SK-N-MC (cell line): ENCODE measurements at places on chromosomes 4 and X.
A peak's percentile ranks its signal among the peaks of the same experiment; 100 is the strongest.

DNA sequence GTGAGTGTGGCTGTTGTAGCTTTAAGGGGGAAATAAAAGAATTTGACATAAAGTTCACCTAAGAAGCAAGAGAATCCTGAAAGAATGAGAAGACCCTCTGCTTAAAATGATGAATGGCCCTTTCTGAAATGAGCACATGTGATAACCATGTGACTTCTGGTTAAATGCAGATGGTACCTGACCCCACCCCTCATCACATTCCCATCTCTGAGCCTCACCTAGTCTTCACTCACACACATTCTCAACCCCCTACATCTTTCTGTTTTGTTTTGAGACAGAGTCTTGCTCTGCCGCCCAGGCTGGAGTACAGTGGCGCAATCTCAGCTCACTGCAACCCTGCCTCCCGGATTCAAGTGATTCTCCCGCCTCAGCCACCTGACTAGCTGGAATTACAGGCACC lies 31.5 kb downstream of the SEPTIN6 start:
- no peak for DNase-seq

DNA sequence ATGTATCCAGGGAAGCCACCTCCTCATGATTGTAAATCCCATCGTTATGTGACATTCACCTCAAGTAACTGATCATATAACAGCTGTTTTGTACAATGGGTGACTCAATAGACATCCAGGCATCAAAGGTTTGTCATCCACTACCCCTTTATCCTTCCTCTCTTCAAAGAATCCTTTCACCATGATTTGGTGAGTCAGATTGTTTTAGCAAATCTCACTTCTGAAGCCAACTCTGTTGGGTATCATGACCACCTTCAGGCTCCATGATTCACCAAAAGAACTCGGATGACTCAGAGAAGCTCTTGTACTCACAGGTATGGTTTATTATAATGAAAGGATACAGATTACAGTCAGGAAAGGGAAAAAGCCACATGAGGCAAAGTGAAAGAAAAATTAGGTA lies 132.1 kb downstream of the PWWP3B start:
- DNase-seq, result no peak

- DNase-seq, result no peak
Measured at GRCh38 chr4:20172070-20172760, 79.5 kb upstream of the SLIT2 start.

GRCh38 chr4:35912174-35912573 lies 332.1 kb downstream of the ARAP2 start:
- DNase-seq, result no peak

DNA sequence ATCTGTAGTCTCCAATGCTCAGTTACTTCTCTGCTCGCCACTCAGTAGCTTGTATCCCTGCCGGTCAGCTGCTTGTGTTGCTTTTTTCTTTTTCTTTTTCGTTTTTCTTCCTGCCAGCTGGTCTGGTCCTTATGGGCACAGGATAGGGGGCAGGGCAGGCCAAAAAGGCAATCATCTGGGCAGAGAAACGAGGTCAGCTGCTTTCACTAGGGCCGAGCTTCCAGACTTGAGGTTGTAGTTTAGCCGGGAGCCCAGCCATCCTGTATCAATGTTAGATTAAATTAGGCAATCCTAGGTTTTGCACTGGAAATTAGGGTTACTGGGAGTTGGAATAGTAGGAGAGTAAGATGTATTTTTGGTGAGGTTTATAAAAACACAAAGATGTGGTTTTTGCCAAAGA lies 3.4 kb downstream of the ARSF start:
- no peak for DNase-seq

DNA sequence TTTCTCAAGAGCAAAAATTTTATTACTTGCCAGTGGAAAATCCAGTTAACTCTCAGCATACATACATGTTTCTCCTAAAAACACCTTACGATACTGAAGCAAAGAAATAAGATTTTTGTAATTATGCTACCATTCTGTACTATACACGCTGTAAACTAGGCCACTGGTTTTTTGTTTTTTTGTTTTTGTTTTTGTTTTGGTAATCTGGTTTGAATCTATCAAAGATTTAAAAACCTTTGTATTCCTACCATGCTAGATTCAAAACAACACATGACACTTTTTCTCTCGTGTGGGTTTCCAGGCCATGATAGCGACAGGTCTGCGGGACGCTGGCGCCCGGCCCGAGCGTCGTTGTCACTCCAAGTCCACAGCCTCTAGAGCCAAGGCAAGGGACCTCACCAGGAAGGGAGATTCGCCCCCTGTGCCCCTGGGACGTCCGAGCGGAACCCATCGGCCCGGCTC lies 723 bp downstream of the TMEM192 start:
- no peak for DNase-seq

DNA sequence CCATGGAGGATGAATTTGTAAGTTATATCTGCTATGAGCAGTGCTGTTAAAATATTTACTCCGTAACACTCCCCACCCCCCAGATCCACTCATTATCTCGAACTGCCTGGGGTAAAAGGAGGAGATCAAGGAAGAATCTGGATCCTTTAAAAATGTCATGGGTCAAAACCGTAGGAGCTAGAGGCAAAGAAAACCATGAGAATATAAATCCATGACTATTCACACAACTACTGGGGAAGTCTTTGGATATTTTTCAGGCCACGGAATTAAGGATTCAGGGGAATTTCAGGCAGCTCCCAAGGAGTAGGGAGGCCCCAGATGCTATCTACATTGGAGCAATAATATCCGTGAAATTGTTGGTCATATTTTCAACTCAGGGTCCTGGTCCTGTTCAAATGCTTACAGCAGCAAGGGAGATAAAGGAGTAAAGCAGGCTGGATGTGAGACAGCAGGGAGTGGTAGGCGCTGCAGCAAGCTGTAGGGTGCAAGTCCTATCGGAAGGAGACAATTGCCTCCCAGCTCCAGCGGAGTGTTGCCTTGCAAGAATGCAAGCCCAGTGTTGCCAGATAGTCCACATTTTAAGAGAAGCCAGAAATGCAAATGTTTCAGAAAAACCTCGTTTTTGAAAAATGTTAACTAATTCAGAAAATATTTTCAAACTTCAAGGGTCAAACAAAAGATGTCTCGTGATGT lies 116.2 kb upstream of the KIT start:
- no peak for DNase-seq

DNA sequence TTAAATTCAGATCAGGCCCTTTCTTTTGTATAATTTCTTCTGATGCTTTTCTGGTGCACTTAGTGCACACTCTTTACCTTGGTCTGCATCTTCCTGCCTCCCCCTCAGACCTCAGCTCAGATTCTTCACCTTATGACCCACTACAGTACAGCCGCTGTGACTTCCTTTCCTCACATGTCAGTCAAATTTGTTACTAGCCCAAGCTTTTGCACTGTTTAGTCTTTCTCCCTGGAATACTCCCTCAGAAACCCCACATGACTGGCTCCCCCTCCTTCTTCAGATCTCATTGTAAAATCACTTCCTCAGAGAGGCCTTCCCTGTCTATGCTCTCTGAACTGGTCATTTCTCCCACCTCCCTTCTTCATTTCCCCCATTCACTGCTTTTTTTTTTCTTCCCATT lies 132.9 kb downstream of the FRAS1 start:
- DNase-seq, result no peak

- no peak for DNase-seq
Measured at GRCh38 chr4:32909736-32910135, 2189.6 kb downstream of the PCDH7 start.

DNA sequence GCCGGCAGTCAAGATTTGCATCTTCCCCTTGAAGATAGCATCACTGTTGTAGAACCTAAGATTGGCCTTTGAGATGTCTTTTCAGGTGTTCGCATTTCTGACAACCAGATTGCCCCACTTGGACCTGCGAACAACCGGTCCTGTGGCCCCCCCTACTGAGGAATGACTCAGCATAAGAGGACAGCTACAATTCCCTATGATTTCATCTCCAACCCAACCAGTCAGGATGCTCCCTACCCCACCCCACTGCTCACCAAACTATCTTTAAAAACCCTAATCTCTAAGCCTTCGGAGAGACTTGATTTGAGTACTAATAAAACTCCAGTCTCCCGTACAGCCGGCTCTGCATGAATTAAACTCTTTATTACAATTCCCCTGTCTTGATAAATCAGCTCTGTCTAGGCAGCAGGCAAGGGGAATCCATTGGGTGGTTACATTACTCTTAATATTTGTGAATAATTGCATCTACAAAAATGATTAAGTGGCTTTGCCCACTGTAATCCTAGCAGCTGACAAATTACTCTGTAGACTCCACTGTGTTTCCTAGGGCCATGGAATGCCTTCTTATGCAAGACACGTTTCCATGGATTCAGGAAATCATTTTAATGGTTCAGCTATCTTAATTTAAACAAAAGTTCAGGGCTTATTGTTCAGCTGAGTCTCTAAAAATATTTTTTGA lies 95.4 kb downstream of the GPR143 start:
- DNase-seq, result peak; percentile 82

DNA sequence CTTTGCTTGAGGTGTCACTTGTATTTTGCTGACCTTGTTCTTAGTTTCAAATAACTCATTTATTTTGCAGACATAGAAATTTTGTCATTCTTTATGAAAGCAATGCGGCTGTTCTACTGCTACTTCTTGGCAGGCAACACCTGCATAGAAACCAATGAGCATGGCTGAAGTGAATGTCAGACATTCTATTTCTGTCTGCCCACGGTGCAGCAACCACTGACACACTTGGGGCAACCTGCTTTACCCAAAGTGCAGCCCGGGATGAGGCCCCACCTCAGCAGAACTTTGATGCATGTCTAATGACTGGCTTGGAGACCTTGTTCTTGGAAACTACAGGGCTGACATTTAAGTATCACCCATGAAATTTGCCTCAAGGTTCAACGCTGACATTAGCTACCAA lies 93.6 kb downstream of the RBM47 start:
- DNase-seq, result no peak

- DNase-seq, result no peak
Measured at GRCh38 chrX:105323928-105324327, 103.4 kb upstream of the TEX13A start.

DNA sequence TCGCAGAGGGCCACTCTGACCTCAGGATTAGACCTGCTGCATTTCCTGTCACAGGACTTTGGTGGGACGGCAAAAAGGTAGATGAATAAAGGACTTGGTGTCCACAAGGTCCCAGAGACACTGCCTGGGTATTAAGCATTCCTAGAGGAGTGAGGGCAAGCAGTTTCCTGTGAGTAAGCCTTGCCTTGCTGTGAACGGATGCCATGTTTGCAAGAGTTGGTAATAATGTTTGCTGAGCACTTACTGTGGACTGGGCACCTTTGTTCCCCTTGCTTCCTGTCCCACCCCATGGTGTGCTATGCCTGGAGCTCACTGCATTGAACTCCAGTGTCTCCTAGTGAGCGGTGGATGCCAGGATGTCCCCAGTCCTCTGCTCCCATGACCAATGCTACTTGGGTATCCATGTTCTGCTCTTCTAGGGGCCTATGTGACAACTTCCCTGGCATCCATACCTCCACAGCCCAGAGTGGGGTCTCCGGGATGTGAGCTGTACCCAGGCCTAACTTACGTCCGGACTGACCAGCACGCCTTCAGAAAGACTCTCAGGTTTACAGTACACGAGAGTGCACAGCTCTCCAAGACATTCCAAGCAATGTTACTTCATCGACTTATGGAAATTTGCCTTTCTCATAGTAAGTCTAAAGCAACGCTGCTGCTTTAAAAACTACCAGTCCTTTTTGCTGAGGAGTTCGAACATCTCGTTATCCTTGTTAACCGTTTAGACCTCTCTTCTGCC lies 95.5 kb upstream of the MSX1 start:
- no peak for DNase-seq

DNA sequence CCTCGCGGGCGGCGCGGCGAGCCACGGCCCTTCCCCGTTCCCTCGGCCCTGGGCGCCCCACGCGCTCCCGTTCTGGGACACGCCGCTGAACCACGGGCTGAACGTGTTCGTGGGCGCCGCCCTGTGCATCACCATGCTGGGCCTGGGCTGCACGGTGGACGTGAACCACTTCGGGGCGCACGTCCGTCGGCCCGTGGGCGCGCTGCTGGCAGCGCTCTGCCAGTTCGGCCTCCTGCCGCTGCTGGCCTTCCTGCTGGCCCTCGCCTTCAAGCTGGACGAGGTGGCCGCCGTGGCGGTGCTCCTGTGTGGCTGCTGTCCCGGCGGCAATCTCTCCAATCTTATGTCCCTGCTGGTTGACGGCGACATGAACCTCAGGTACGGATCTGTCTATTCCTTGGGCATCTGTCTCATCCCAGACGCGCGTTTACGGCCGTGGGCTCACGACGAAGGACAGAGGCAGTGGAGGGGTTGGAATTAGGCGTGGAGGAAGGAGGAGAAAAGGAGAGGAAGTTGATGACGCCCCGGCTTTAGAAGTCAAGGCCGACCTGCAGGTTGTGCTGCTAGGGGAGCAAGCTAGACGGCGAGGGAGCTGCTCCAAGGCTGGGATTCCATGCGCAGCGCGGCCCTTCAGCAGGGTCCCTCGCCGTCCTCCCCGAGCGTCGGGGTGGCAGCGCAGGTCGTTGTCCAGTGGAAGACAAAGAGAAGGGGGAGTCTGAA lies 792 bp downstream of the SLC10A4 start:
- DNase-seq, result no peak

GRCh38 chrX:109889289-109890006 lies 113.5 kb upstream of the TMEM164 start:
- no peak for DNase-seq

DNA sequence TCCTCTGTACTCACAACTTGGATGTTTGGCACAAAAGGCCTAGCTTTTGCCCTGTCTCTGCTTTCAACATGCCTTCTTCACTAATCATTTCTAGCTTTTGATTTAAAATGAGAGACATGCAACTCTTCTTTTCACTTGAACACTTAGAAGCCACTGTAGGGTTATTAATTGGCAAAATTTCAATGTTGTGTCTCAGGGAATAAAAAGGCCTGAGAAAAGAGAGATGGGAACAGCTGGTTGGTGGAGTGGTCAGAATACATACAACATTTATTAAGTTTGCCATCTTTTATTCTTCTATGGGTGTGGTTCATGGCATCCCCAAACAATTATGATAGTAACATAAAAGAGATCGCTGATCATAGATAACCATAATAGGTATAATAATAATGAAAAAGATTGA lies 114.3 kb downstream of the FBXW7 start:
- DNase-seq, result no peak

DNA sequence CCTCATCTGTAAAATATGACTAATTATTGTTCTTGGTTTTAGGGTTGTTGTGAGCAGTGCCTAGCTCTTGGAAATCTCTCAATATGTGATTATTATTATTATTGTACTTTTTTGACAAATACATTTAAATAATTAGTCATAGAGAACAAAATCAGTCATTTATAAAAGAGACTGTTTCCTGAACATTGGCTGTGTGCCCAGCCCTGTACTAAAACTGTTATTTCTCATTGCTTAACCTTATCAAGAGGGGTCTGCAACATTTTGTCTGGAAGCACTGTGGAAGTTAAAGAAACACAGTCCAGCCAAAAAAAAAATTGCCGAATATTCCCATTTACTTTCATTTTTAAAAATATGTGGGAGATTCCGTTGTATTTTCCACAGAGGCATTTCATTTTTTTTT lies 989.2 kb upstream of the SLIT2 start:
- DNase-seq, result no peak

- DNase-seq, result no peak
Measured at GRCh38 chr4:7419961-7420660, 14.6 kb downstream of the PSAPL1 start.

GRCh38 chr4:26369132-26369531 lies 48.3 kb downstream of the RBPJ start:
- no peak for DNase-seq

GRCh38 chr4:1644891-1645657 lies 39.0 kb downstream of the FAM53A start:
- no peak for DNase-seq

- DNase-seq, result no peak
Measured at GRCh38 chr4:143643399-143643798, 57.1 kb downstream of the FREM3 start.

GRCh38 chr4:13963601-13964000 lies 336.1 kb upstream of the BOD1L1 start:
- DNase-seq, result no peak

GRCh38 chr4:173651651-173652282 lies 121.7 kb upstream of the HAND2 start:
- no peak for DNase-seq
